CD4-positive, alpha-beta T cell treated with Interleukin-6 at 100 ng/mL for 8 hours (primary cell): ENCODE measurements at places on chromosomes 7 and 10.

- DNase-seq = no peak
Measured at GRCh38 chr10:2280713-2281300, 543.5 kb upstream of the ADARB2 start.

DNA sequence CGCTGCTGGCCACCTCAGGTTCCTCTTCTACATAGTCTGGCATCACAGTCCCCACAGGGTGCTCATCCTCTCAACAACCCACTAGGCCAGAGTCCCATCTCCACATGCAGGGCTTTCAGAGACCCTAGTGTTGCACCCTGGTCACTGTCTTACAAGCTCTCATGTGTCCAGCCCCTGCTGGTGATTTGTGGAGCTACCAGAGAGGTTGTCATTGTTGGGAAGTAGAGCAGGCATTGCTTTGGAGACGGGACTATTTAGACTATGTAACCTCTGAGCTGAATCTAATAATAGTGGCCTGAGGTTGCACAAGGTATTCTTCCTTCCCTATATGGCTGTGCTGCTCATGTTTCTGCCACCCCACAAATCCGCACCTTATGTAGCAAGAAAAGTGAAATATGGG, 135.3 kb upstream of the VWC2 start:
- DNase-seq = no peak

DNA sequence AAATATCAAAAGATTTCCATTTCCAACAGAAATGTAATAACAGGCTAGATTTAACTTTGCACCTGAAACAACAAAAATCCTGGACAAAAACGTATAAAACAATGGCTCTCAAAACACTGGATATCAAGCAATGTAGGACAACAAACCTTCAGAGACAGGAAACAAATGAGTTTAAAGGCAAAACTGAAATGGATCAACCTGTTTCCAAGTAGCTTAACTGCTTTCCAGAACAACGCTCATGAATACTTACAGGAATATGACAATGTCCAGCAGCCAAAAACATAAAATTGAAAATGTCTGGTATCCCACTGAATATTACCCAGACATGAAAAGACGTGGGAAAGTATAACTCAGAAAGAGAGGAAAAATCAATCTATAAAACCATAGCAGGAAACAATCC, 62.8 kb downstream of the CUBN start:
- no peak for DNase-seq

GRCh38 chr7:89661876-89662275, 492.4 kb upstream of the STEAP1 start:
- no peak for DNase-seq

DNA sequence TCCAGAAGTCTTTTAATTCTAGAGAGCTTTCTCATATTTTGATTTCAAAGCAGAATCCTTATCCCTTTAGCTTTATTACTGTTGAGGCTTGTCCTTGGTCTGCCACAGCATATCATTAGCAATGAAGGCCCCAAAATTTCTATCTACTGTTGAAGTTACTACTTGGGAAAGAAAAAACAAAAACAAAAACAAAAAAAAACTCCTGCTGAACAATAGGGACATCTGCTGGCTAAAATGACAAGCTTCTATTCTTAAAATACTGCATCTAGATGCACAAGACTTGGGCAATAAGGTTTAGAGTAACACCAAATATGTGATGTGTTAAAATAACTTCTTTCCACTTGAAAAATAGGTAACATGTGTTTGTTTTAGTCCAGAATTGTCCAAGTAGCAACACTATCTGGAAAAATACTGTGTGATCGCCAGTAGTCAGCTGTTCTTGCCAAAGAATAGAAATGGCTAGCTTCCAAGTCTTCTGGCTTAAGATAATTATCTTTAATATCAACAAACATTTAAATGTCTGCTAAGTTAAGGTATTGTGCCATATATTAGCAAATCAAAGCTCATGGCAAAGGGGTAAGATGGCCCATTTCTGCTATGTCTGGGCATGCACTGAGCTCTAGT, 3.8 kb upstream of the DMTF1 start:
- no peak for DNase-seq

GRCh38 chr7:19520392-19520791, 188.4 kb downstream of the POLR1F start:
- DNase-seq = no peak

- no peak for DNase-seq
Measured at GRCh38 chr10:9038146-9038714, 983.7 kb downstream of the GATA3 start.

DNA sequence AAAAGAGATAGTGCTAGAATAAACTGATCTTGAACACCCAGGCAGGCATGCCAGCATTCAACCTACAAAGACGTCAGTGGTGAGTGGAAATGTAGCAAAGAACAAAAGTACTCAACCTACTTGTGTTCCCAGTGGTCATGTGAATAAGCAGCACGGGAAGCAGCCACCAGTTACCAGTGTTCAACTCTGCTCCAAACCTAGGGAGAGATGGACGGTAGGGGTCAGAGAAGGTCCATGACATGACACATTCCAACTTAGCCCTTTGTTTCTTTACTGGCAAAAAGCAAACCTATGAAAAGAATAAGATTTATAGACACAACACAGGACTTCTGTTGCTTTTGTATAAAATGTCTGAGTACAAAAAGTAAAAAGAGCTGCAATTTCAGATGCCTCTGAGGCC, 511.4 kb downstream of the XPNPEP1 start:
- DNase-seq = no peak

DNA sequence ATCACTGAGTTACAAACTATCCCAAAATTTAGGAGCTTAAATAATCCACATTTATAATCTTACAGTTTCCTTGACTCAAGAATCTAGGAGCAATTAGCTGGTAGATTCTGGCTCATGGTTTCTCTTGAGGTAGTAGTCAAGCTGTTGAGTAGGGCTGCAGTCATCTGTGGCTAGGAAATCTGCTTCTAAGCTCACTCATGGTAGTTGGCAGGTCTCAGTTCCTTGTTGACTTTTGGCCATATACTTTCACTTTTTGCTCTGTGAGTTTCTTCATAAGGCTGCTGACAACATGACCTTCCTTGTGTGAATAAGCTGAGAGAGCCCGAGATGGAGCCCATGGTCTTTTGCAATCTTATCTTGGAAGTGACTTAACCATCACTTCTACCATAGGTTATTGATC, 10.8 kb upstream of the ETV1 start:
- no peak for DNase-seq

GRCh38 chr7:133827707-133828623, 299.2 kb upstream of the LRGUK start:
- DNase-seq = no peak

- DNase-seq = no peak
Measured at GRCh38 chr7:135316648-135317313, 83.1 kb downstream of the STRA8 start.

GRCh38 chr7:129890090-129890489, 62.7 kb downstream of the UBE2H start:
- DNase-seq = no peak

DNA sequence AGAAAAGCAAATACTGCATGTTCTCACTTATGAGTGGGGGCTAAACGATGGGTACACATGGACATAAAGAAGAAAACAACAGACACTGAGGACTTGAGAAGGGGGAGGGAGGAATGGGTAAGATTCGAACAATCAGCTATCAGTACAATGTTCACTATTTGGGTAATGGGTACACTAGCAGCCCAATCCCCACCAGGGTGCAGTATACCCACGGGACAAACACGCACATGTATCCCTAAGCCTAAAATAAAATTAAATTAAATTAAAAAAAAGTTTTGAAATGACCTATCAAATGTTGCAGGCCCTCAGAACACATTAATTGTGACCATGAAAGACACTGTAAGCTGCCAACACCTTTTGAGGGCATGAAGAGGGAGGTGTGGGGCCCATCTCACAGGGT, 316.0 kb downstream of the WDR37 start:
- no peak for DNase-seq

GRCh38 chr10:3278771-3279170, 106.2 kb upstream of the PITRM1 start:
- no peak for DNase-seq

- no peak for DNase-seq
Measured at GRCh38 chr7:65269150-65269856, 104.4 kb upstream of the ZNF92 start.

DNA sequence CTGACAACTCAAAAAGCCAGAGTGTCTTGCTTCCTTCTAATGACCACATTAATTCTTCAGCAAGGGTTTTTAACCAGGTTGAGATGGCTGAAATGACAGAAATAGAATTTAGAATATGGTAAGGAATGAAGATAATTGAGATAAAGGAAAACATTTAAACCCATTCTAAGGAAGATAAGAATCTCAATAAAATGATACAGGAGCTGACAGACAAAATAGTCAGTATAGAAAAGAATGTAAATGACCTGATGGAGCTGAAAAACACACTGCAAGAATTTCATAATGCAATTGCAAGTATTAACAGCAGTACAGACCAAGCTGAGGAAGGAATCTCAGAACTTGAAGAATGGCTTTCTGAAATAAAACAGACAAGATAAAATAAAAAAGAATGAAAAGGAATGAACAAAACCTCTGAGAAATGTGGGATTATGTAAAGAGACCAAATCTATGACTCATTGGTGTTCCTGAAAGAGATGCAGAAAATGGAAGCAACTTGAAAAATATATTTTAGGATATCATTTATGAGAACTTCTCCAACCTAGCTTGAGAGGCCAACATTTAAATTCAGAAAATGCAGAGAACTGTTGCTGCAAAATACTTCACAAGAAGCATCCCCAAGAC, 87.1 kb downstream of the SAMD9 start:
- DNase-seq = no peak

DNA sequence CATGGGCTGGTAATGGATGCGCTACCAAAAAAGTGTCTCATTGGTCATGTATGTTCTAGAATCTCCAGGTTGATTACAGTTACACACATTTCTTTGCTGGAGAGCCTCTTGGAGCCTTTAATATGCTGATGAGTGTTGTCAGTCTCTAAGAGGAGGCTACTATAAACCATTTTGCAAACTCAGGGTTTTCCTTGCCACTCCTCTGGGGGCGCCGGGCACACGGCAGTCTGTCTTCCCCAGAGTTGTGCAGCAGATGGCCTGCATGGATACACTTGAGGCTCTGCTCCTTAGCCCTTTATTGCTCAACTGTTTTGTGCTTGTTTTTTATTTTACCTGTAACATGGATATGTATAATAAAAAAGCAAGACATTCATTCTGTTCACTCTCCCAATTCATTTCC, 196.5 kb downstream of the ACTR3B start:
- no peak for DNase-seq

- no peak for DNase-seq
Measured at GRCh38 chr7:146858690-146859089, 742.1 kb downstream of the CNTNAP2 start.

DNA sequence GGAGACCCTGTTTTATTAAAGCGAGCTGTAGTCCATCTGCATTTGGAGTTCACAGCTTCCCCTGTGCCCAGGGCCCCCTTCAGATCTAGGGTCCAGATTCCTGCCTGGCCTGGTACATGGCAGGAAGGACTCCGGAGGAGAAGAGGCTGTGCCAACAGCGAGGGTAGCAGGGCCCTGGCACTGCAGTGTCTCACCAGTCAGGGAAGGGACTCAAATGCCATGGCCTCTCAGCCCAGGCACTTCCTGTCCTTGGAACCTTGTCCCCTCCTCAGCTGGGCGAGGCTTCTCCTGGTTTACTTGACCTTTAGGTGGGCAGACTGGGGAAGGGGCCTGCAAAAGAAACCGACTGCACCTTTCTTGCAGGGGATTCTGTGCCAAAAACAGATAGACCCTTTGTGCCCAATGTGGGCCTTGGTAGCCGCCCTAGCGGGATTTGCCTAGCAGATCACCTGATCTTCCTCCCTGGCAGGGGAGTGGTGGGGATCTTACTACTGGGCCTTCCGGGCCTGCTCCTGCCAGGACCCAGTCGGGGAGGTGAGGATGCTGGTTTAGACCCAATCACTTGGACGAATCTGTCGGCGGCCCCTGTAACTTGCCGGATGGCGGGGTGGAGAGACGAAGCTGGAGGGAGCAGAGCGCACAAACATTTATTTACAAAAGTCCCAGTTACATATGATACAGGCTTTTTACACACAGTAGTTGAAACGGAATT, 161.9 kb downstream of the RNF216 start:
- DNase-seq = no peak

DNA sequence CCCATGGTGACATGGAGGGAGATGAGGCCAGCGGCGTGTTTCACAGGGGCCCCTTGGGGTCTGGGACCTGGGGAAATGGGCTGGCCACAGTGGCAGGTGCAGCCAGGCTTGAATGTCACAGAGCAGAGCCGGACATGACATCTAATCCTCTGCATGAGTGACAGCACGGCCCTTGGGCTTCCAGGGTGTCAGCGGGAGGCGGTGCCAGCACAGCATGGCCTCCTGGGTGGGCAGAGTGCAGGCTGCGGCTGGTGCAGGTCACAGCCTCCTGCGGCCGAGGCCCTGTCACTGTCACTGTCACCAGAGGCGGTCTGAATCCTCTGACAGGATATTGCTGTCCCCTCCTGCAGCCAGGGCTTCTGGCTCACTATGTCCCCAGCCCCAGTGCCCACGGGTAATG, 18.2 kb downstream of the BHLHA15 start:
- DNase-seq = no peak
